ENCODE measurements at places on chromosomes 12 and 14.

DNA sequence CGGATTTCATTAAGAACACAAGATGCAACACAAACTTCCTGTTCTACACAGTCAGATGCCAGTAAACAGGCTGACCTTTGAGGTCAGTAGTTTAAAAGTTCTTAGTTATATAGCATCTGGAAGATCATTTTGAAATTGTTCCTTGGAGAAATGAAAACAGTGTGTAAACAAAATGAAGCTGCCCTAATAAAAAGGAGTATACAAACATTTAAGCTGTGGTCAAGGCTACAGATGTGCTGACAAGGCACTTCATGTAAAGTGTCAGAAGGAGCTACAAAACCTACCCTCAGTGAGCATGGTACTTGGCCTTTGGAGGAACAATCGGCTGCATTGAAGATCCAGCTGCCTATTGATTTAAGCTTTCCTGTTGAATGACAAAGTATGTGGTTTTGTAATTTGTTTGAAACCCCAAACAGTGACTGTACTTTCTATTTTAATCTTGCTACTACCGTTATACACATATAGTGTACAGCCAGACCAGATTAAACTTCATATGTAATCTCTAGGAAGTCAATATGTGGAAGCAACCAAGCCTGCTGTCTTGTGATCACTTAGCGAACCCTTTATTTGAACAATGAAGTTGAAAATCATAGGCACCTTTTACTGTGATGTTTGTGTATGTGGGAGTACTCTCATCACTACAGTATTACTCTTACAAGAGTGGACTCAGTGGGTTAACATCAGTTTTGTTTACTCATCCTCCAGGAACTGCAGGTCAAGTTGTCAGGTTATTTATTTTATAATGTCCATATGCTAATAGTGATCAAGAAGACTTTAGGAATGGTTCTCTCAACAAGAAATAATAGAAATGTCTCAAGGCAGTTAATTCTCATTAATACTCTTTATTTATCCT is 13.5 kb downstream of the PTGER2 start:
- no peak for DNase-seq

GRCh38 chr12:33614630-33615029 is 175.0 kb upstream of the SYT10 start:
- DNase-seq, result no peak

DNA sequence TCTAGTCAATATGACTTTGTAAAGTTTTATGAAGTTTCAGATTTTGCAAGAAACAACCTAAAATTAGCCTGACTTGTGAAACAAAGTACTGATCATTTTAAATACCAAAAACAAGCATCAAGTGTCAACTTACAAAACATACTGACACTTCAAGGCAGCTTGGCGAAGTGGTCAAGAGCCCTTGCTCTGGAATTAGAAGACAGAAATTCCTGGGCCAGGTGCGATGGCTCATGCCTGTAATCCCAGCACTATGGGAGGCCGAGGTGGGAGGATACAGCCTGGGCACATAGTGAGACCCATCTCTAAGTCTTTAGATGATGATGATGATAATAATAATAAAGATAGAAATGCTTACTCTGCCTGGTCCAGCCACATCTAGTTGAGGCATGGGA is 45.4 kb upstream of the NR2C1 start:
- DNase-seq, result no peak

- no peak for DNase-seq
Observed at GRCh38 chr12:43776498-43776897, 17.7 kb downstream of the IRAK4 start.

GRCh38 chr14:69355607-69356281 is 42.4 kb downstream of the ERH start:
- DNase-seq, result no peak

- no peak for DNase-seq
Observed at GRCh38 chr12:974271-974862, 16.7 kb upstream of the ERC1 start.

GRCh38 chr14:47284283-47284682 is 391.1 kb downstream of the MDGA2 start:
- DNase-seq, result no peak

DNA sequence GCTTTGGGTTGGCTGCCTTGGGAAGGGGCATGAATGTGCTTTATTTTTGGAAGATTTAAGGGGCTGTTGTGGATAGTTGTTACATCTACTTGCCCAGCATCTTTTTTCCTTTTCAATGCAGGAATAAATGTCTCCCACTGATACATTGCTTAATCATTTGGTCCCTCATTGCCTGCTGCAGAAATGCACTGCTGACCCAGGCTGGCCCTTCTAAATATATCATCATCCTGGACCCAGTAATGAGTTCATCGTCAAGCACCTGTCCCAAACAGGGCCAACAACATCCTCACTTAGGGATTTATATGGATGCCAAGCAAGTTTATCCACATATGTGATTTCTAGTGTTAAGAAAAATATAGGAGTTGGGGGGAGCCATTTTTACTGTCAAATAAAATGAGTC is 67.2 kb downstream of the ASCL1 start:
- no peak for DNase-seq

- DNase-seq, result no peak
Observed at GRCh38 chr12:1213205-1213604, 222.2 kb downstream of the ERC1 start.

- DNase-seq, result no peak
Observed at GRCh38 chr12:80441921-80442320, 2.1 kb upstream of the PTPRQ start.

GRCh38 chr12:119665164-119665929 is 2.6 kb upstream of the PRKAB1 start:
- DNase-seq, result no peak

GRCh38 chr14:96194657-96195431 is 9.8 kb upstream of the BDKRB2 start:
- no peak for DNase-seq

DNA sequence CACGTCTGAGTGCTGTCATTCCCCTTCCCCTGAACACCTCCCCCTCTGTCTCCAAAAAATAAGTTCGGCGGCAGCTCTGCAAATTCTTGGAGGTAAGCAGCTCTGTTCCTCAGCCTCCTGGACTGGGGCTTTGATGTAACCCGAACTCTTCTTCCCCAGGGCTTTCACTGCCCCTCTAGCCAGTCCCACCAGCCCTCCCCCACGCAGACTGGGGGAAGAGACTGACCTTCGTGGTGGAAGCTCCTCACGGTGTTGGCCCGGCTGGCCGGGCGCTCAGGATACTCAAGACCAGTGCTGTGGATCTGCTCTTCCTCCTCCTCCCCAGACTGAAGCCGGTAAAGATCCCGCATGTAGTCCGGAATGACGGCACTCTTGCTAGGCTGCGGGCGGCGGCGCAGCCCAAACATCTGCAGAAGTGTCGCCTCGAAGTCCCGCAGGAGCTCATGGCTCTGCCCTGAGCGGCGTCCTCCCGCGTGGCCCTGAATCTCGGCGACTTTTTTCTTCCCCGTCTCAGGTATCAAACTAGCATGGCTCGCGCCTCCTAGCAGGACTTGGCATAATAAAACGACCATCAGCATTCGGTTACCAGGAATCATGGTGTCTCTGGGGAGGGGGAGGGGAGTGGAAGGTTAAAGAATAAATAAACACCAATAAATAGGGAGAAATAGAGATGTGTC is 4.9 kb downstream of the BMP4 start:
- DNase-seq, result no peak

DNA sequence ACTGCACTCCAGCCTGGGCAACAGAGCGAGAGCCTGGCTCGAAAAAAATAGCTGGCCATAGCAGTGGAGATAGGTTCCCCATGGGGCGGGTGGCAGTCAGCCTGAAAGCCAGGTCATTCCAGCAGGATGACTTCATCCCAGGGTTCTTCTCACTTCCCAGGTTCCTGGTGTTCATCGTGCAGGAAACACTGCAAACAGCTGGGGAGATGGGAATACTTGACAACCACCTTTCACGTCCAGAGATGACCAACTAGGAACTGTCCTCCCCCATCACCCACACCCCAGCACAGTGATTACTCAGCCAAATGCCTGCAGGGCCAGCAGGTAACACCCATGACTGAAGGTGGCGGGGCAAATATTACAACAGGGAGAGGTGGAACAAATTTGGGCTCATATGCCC is 1.7 kb downstream of the VSIG10 start:
- no peak for DNase-seq

DNA sequence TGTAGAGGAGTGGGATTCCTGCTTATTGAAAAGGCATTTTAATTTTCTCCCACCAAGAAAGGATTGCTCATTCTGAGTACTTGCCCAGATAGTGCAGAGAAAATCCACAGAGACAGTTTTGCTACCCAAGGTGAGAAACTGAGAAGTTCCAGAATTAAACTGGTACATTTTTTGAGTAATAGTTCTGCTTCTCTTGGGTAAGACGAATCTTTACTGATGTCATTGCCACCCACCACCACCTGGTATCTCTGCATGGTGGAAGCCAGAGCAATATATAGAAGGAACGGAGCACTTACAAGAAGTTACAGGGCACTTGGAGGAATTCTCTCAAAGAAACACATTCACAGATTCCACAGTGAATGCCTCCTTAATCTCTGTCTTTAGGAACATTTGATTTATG is 20.7 kb upstream of the FRMD6 start:
- no peak for DNase-seq

DNA sequence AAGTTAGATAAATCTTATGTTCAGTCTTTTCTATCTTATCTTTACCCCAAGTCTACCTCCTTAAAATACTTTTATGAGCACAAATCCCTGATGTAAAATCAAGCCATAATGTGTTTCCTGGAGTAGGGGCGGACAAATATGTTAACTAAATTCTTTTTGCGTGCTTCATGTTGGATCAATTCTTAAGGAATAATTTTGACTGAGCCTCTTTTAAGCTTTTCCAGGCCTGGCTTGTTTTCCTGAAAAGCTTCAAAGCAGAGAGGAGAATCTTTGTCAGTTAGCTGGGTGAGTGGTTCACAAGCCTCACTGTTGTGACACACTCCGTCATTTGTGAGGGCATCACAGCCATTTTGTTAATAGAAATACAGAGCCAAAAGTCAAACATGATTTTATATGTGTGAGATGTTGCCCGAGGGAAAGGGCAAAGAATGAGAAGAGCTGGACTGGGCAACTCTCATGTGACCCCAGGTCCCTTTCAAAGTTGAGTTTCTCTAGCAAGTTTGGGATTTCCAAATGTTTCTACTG is 468.9 kb downstream of the RGS6 start:
- no peak for DNase-seq

DNA sequence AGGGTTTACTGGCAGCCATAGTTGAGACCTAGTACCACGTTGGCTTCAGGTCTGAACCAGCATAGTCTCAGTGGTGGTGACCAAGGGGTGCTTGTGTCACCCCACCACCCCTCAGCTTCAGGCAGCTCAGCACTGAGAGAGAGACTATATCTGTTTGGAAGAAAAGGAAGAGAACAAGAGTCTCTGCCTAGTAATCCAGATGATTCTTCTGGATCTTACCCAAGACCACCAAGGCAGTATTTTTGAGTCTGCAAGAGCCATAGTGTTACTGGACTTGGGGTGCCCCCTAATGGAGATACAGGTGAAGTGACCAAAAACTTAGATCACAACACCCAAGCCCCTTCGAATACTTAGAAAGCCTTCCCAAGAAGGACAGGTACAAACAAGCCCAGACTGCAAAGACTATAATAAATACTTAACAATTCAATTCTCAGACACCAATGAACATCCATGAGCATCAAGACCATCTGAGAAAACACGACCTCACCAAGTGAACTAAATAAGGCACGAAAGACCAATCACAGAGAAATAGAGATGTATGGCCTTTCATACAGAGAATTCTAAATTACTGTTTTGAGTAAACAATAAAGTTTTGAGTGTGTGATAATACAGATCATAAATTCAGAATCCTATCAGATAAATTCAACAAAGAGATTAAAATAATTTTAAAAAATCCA is 107.0 kb downstream of the HELB start:
- peak; percentile 31 for DNase-seq

GRCh38 chr14:93153121-93153520 is 31.6 kb downstream of the MOAP1 start:
- DNase-seq, result no peak
